Activated CD4-positive, alpha-beta T cell treated with anti-CD3 and anti-CD28 coated beads, Interleukin-2, amount 50 U/mL, for 48 hours (primary cell): ENCODE measurements at places on chromosomes 4 and X.

- no peak for DNase-seq
Measured at GRCh38 chr4:113708250-113708649, 53.3 kb downstream of the CAMK2D start.

DNA sequence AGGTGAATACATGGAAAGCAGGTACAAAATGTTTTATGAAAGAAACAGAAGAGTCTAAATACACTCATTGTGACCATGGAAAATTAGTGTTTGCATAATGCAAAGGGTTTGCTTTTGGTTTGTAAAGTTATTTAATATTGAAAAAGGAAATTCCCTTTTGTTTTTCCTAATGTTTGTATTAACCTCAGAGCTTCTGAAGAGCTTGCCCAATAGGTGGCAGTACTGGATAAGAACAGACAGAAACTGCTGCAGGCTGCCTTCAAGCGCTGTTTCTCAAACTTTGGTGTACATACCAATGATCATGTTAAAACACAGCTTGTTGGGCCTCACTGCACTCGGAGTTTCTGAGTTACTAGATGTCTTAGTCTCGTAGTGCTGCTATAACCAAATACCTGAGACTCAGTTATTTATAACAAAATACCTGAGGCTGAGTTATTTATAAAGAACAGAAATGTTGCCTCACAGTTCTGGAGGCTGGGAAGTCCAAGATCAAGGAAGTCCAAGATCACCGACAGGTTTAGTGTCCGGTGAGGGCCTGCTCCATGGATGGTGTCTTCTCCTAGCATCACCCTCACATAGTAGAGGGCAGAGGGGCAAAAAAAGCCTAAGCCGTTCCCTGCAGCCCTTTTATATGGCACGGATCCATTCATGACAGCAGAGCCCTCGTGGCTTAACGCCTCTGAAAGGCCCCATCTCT is 54.2 kb downstream of the SUPT20HL2 start:
- DNase-seq: peak; percentile 13

- no peak for DNase-seq
Measured at GRCh38 chr4:119746951-119747350, 118.3 kb upstream of the PDE5A start.

GRCh38 chr4:156255230-156256007 is 301.8 kb upstream of the CTSO start:
- DNase-seq: no peak

DNA sequence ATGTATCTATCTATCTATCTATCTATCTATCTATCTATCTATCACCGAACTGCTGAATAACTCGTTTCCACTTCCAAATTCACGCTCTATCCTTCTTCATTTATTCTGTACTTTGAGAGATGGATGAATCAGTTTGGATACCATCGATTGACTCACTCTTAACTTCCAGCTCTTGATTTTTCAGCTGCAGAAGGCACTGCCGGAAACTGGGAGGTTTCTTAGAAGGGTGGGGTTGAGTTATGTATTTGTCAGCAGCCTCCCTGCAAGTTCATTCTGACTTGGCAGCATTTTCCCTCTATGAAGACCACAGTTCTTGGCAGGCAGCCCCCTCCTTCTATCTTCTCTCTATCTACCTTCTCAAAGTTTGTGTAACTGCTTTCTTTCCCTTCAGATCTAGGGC is 112.0 kb upstream of the MAGEB18 start:
- no peak for DNase-seq
